ENCODE measurements at places on chromosomes 2 and 18.

DNA sequence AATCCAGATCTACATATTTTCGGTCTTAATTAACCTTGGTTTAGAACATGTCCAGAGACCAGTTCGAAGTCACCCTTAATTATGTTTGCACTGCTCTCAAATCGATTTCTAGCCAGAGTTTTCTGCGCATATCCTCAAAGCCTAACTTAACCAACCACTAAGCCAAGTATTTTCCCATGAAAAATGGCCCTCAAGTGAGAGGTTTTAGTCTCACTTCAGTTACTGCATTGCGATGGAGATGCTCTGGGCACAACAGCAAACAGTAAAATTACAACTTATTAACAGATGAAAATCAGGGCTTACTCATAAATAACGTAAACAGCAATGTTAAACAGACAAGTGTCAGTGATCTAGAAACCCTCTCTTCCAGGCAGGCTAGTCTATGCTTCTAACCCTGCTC is 4.5 kb downstream of the RTN4 start:
- DNase-seq, result no peak

DNA sequence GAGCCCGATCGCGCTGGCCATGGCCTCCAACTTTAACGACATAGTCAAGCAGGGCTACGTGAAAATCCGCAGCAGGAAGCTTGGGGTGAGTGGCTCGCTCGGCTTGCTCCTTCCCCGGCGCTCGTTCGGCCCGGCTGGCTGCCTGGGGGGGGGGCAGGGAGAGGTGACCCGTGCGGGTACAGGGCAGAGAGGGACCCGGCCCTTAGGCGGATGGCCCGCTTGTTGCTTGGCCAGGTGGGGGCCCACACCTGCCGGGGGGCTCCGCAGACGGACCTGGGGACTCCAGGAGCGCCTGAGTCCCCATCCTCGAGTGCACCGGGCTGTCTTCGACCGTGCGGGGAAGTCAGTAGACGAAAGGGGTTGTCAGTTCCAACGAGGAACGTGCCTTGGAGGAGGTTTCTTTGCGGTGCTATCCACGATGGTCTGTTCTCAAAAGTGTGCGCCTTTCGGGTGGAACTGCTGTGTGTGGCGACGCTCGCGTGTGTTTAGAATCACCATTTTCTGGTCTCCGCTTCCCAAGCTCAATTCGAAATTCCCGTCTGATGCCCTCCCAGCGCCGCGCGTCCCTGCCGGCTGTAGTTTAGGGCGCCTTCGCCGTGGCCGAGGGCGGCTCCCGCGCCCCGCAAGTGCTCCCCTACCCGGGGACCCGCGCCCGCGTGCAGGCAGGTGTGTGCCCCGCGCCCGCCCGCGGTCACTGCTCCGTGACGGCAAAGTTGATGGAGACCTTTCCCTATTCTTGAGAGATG is 711 bp downstream of the DOK6 start:
- DNase-seq, result no peak

- no peak for DNase-seq
Observed at GRCh38 chr2:33706410-33706809, 107.3 kb upstream of the FAM98A start.

DNA sequence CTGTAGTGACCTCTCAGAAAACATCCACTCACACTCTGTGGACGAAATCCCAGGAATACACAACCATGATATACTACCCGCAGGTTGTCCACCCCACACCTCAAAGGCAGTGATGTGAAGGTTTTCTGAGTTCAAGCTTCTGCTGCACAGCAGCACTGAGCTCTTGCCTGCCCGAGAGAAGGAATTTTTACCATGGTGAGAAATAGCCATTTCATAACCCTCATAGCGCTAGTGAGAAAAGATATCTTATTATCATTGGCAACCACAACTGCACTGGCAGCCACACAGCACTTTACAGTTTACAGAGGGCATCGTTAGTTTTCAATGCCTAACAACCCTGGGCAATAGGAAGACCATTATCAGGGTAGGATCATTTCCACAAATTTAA is 36.9 kb downstream of the NAPG start:
- no peak for DNase-seq

DNA sequence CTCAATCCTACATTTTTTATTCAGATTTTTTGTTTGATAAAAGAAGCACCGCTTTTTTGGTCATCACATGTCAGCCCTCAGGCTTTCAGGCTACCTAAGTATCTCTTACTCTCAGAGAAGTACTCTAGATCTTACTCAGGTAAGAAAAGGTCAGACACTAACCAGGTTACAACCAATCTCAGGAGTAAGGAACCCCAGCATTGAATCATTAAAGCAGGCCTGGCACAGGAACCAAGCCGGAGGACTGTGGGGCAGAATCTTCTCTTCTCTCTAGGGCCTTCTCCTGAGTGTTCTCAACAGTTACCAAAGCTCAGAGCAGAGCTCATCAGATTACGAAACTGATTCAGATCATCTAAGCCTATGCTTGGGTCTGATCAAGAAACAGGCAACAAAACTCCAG is 28.2 kb downstream of the RBMS1 start:
- DNase-seq, result no peak

GRCh38 chr2:61356958-61357350 is 113.9 kb downstream of the USP34 start:
- no peak for DNase-seq

DNA sequence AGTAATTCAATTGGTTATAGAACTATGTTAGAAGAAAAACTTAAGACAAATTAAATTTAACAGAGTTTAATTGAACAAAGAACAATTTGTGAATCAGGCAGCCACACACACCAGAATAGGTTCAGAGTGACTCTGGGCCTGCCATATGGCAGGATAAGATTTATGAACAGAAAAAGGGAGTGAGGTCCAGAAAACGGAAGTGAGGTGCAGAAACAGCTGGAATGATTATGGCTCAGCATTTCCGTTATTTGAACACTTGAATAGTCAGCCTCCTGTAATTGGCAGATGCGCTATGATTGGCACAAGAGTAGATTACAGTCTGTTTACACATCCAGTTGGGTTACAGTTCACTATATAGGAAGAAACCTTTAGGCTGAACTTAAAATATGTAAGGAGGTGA is 99.0 kb downstream of the MBD2 start:
- no peak for DNase-seq

DNA sequence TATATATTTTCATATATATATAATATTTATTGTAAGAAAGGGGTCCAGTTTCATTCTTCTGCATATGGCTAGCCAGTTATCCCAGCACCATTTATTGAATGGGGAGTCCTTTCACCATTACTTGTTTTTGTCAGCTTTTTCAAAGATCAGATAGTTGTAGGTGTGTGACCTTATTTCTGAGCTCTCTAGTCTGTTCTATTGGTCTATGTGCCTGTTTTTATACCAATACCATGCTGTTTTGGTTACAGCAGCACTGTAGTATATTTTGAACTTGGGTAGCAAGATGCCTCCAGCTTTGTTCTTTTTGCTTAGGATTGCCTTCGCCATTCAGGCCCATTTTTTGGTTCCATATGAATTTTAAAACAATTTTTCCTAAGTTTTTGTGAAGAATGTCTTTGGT is 320.1 kb downstream of the CDH2 start:
- DNase-seq, result no peak

GRCh38 chr2:51165534-51166260 is 133.8 kb upstream of the NRXN1 start:
- DNase-seq, result no peak

- DNase-seq, result no peak
Observed at GRCh38 chr2:72846171-72847095, 20.6 kb upstream of the EXOC6B start.

DNA sequence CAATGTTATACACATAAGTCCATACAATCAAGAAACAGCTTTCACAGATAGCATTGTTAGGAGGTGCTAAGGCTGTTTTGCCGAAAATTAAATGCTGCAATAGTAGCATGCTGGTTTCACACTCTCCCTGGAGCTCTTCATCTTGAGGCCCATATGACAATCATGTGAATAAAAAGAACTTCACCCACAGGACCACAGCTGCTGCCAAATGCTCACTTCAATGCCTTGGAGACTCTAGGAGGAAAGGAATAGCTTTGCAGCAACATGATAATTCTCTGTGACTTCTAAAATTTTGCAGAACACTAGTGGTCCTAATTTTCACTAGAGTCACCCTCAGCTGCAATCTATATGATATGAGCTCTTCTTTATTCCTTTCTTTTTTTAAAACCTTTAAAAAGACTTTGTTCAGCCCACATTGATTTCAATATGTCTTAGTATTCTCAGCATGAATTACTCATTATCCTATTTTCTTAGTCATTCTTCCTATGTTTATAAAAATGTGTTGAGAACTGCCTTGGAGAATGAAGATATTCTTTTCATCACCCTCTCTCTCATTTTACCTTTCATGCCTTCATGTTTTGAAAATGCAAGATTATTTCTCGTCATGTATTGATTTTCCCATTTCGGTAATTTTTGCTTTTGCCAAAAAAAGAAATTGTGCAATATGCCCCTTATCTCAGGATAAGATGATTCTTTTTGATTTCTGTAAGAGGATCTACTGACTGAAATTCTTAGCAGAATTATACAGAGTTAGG is 108.2 kb downstream of the PDE1A start:
- DNase-seq, result no peak

DNA sequence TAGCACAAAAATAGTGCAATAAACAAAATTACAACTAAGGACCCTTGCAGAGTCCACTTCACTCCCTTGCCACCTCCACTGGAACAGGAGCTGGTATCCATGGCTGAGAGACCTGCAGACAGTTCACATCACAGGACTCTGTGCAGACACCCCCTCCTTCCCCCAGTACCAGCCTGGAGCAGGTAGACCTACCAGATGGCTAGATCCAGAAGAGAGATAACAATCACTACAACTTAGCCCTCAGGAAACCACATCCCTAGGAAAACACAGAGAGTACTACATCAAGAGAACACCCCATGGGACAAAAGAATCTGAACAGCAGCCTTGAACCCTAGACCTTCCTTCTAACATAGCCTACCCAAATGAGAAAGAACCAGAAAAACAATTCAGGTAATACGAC is 49.8 kb downstream of the FBXO15 start:
- DNase-seq, result no peak

DNA sequence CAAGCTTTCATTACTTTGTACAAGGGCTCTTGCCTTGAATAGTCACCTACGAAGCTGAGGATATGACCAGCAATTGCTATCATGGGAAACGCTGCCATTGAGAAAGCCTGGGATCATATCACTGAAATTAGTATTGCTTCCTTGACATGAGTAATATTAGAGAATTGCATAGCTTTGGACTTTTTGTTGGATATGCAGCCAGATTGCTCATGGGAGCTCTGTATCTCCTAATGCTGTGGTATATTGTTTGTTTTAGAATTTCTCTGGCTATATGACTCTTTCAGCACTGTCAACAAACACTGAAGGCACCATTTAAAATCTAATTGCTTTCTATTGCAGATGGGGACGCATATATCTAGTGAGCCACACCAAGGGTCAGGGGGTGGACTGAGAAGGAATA is 80.0 kb upstream of the WDSUB1 start:
- DNase-seq, result no peak

DNA sequence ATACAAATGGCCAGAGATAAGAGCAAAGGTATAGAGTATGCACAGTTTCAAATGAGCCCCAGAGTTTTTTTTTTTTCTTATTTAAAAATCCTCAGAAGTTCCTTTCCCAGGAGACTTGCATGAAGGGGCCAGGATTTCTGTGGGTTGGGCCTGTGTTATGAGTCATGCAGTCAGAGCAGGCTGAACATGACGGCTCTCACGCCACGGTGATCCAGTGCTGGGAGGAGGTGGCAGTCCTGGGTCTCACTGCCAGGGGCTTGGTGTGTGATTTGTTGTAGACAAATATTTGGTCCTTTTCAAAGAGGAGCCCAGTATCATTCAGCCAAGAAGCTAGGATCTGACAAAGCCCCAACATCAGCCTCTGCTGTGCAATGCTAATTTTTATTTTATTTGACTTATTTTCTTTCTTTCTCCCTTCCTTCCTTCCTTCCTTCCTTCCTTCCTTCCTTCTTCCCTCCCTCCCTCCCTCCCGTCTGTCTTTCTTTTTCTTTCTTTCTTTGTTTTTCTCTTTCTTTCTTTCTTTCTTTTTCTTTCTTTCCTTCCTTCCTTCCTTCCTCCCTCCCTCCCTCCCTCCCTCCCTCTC is 10.4 kb upstream of the KCNE4 start:
- DNase-seq, result no peak

DNA sequence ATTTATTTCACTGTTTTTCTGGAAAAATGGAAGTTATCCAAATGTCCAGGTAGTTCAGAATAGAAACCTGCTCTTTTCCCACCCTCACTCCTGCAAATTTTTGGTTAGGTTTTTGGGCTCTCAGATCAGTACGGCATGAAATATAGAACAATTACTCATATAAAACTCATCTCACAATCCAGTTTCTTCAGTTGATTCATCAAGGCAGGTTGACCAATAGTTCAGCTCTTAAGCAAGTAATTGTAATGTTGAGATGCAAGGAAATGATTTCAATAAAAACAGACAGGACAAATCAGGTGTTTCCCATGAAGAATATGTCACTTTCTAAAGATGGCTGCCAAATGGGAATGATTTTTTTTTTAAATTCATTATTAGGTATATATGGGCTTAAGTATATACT is 2.0 kb downstream of the RAB27B start:
- no peak for DNase-seq

GRCh38 chr2:6474161-6475140 is 391.3 kb downstream of the CMPK2 start:
- DNase-seq, result no peak

Data from NCI-H524 treated with DMSO at 0.1 percent for 48 hours (cell line).